ENCODE measurements at places on chromosomes 6 and 20.
A peak's percentile ranks its signal among the peaks of the same experiment; 100 is the strongest.

GRCh38 chr20:1330075-1330830, 1.3 kb upstream of the SDCBP2 start:
- no peak for DNase-seq

DNA sequence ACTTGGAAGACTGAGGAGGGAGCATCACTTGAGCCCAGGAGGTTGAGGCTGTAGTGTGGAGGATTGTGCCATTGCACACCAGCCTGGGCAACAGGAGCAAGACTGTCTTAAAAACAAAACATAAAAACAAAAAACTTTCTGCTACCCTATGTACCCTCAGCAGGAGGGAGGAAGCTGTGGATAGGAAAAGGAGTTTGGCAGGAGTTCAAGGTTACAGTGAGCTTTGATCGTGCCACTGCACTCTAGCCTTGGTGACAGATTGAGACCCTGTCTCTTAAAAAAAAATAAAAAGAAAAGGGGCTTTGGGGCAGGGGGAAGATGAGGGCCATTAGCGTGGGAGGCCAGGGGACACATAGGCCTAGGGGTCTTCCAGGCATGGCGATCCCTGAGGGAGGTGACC, 135.7 kb downstream of the DHX35 start:
- no peak for DNase-seq

- DNase-seq = no peak
Measured at GRCh38 chr6:140208286-140208685, 833.8 kb upstream of the CITED2 start.

GRCh38 chr20:16554766-16555543, 18.3 kb downstream of the KIF16B start:
- DNase-seq = no peak

GRCh38 chr6:109456710-109457561, 1.4 kb upstream of the MICAL1 start:
- peak; percentile 46 for DNase-seq
